ENCODE measurements at places on chromosomes 5 and 9. TPM values are rescaled to one million over a fixed set of nuclear protein-coding genes. Genes with fewer than 3 reads are reported as not detected.

GRCh38 chr5:68224509-68225187 lies 9.1 kb downstream of the PIK3R1 start:
- no peak for DNase-seq

GRCh38 chr5:127441799-127442484 lies 75.5 kb upstream of the PRRC1 start:
- no peak for DNase-seq

The SLC27A6 gene
- not detected for total RNA-seq

The LCN12 gene
- 2.5 TPM for total RNA-seq

GRCh38 chr9:137323531-137324331 lies 21.7 kb upstream of the NRARP start:
- no peak for DNase-seq

GRCh38 chr5:68531970-68532369 lies 316.4 kb downstream of the PIK3R1 start:
- no peak for DNase-seq

- DNase-seq, result no peak
Measured at GRCh38 chr5:16461782-16462181, 3.8 kb downstream of the ZNF622 start.

GRCh38 chr5:107359033-107359915 lies 311.5 kb downstream of the EFNA5 start:
- no peak for DNase-seq

The SLC36A3 gene
- total RNA-seq, result not detected

GRCh38 chr9:79707589-79707988 lies 135.8 kb downstream of the TLE4 start:
- DNase-seq, result no peak

DNA sequence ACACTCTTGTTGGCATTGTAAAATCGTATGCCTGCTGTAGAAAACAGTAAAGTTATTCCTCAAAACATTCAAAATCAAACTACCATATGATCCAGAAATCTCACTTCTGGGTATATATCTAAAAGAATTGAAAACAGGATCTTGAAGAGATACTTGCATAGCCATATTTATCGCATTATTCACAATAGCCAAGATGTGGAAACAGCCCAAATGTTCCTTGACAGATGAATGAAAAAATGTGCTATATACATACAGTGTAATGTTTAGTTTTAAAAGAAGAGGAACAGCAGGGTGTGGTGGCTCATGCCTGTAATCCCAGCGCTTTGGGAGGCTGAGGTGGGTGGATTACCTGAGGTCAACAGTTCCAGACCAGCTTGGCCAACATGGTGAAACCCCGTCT lies 234.1 kb upstream of the DAB2 start:
- no peak for DNase-seq

GRCh38 chr9:32524892-32525708 lies 896 bp downstream of the RIGI start:
- no peak for DNase-seq

The GFI1B gene
- 0.08 TPM for total RNA-seq

DNA sequence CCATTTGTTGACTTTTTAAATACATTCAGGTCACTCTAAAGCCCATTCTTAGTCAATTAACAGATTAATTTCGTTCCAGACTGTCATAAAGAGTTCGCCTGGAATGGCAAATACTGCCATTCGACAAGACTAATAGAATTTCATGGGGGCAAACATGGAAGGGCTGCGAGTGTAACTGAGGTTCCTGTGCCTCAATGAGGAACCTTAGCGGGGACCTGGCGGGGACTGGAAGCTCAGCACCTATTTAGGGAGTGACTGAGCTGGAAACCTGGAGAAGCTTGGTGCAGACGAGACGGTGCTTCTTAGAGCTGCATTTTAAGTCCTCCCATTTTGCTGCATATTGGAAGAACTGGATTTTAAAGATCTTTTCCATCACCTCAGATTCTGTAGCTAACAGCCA lies 3.4 kb downstream of the VCAN start:
- no peak for DNase-seq

DNA sequence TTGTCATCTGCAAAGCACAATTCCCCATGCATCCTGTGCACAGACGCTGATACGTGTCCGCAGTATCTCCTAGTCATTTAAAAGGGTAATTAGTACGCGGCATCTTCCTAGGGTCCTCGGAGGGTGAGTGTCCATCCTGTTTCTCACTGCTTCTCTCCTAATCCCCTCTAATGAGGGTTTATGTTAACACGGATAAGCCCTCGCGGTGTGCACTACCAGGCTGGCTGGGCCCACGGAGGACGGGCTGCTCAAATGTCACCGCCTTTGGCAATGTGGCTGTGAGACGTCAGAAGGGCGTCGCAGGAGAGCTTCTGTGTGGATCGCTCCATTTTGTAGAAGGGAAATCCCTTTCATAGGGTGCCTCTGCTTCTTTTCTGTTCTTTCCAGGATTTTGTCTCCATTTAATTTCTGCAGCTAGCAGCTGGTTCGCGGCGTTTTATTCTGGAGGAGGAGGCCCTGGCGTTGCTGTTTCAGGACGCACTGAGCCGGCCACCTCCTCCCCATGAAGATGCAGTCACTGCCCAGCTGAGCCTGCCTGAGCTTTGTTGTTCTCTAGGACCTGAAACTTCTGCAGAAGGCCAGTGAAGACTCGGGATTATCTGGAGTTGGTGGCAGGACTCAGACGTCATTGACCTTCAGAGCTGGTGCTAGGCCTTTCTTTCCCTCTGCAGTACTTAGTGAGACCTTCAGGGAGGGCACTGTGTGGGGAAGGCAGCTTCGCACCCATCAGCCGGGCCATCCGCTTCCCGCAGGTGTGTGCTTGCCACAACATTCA lies 326.1 kb upstream of the IRX1 start:
- no peak for DNase-seq

- DNase-seq, result no peak
Measured at GRCh38 chr9:265209-265870, 50.7 kb downstream of the DOCK8 start.

The TMEM203 gene
- total RNA-seq, result 25.4 TPM
